ENCODE measurements at places on chromosomes 11 and 22.

- no peak for DNase-seq
Measured at GRCh38 chr11:59778122-59778521, 22.9 kb downstream of the STX3 start.

GRCh38 chr11:112260490-112260889 lies at the start of gene PLET1:
PLET1 (minus strand) TSS chr11:112260860; CDS start chr11:112260589, 271 bp downstream.
- DNase-seq = no peak

DNA sequence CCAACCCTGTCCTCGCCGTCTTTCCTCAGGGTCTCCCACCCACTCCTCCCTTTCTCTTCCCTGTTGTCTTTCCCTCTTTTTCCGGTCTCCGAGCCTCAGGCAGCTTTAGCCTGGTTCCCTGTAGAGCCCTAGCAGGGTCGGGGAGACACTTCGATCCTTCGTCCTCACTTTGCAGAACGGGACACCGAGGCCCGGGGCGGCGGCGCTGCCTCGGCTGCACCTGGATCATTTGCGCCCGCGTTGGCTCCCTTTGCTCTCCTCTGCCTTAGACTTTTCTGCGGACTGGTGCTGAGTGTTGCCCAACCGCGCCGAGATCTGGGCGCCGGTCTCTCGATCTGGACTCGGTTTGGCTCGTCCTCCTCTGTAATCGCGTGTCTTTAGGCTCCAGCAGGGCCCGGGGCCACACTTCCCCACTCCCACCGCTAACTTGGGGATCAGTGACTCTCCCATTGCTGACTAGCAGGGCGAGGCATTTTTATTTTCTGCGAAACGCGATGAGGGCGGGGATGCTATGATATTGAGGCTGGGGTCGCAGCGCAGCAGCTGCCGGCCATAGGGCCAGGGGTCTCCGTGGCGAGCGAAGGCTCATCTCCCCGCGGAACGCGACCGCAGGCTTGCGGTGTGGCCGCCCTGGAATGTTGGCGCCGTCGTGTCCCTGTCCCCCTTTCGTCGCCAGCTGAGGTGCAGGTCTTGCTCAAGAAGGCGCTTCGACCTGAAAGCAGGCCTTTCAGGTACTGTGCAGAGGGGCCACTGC lies 1.6 kb upstream of the E2F8 start:
- no peak for DNase-seq

DNA sequence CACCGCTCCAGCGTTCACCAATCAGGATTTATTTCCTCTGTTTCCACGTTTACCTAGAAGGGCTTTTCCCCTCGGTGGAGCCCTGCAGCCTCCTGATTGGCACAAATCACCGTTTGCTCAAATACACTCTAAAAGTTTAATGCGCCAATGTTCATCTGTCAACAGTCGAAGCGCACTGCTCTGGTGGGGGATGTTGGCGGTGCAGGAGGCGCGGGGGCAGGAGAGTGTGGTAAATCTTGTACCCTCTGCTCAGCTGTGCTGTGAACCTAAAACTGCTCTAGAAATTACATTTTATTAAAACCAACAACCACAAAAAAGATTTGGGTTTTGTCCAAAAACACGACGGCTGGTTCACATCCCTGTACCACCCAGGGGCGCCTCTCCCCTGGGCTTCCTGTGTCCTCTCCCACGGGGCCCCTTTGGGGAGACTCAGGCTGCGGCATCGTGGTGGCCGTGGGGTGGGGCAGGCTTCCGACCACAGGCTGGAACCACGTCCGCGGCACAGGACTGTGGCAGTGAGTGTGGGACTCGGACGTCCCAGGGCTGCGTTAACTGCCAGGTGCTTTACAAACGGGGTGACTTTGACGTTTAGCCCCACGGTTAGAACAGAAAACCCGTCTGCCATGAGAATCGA lies 13.5 kb downstream of the TTLL8 start:
- DNase-seq = no peak

DNA sequence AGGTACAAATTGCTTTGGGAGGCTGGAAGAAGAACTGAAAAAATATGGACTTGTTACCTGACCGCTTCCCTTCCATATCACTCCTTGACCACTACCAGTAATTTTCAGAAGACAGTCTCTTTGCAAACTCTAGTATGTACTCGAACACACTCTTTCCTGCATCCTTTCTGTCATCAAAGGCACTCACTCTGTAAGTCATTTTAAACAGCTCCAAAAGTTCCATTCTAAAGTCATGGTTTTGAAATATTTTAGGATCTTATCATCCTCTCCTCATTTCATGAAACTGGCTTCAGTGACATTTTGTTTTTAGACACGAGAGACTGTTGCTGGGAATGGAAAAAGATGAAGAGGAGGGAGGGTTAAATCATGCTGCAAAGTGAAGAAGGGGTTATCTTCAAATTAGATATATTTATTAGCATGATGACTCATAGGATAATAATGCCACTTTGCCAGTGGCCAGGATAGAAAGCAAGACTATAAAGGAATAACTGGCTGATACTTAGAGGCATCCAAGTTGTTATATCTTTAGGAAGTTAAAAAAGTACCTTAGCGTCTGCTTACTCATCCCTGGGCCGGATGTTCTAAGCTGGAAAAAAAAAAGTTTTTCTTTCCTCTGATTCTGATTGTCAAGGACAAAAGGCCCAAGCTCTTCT lies 549.3 kb downstream of the METTL15 start:
- DNase-seq = no peak

DNA sequence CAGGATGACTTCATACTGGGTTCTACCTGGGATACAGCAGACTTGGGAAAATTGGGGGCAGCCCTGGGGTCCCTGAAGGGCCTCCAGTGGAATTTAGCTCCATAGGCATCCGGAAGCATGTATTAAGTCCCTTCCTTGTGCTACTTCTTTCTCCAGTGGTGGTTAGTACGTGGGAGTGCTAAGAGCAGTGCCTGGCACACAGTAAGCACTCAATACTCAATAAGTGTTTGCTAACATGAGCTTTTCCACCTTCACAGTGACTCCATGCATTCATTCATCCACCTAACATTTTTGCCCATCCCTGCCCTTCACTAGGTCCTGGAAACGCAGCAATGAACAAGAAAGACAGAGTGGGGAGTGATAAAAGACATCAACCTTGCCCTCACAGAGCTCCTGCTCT lies 120.5 kb downstream of the MN1 start:
- no peak for DNase-seq

DNA sequence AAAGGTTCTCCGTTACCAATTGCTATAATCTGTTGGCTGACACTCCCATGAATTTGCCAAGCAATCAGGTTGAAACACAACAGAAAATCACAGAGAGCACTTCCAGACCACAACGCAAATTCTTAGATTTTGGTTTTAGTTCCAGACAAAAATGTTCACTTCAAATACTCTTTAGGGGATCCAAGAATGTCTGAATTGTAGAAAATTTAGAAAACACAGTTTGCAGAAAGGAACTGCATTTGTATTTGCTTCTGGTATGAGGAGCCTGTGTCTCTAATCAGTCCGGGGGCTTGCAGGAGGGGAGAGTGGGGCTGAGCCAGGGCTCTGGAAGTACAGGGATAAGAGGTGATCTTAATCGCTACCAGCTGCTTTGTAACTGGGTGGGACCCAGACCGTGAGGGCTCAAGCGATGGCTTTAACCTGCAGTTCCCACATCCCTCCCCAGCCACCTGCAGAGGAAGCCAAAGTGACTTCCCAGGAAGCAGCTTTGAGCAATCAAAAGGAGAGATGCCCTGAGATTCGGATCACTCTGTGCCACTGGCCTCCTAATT lies 18.7 kb downstream of the SCUBE2 start:
- no peak for DNase-seq

GRCh38 chr11:66951135-66951534 lies 7.0 kb downstream of the PC start:
- DNase-seq = no peak

DNA sequence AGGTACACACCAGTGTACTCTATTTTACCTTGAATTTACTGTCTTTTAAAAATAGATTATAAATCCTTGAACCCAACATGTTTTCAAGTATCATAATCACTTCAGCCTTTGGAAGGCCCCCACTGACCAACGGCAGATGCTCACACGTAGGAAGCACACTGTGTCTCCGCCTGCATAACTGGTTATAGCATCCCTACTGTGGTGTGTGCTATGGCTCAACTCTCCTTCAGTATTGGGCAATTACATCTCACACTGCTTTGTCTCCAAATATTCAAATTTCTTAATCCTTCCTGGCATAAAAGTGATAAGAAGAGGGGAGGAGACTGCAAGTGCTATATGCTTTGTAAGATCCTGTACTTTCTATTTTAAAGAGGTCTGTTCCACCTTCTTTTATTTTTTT lies 165.7 kb downstream of the CADM1 start:
- no peak for DNase-seq

DNA sequence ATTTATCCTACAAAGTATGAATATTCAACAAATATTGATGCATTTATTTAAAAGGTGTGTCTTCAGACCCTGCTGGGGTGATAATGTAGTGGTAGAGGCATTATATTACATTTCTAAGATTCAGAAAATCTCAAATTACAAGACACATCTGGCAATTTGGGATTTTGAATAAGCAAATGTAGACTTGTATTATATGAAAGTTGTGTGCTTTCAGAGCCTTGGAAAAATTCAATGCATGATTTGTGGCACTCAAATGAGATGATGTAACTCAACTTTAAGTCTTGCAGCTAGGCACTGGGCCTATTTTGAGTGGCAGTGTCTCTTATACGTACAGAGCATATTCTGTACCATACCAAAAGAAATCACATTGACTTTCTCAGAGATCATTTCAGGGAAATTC lies 214.4 kb downstream of the ETS1 start:
- DNase-seq = no peak

- no peak for DNase-seq
Measured at GRCh38 chr11:1852877-1853276, at the start of gene LSP1. LSP1 (plus strand) TSS chr11:1853084; CDS start chr11:1853145, 61 bp downstream.

- no peak for DNase-seq
Measured at GRCh38 chr11:129849447-129850130, 33.9 kb downstream of the TMEM45B start.

- DNase-seq = no peak
Measured at GRCh38 chr11:107704451-107704850, 7.4 kb downstream of the SLN start.

GRCh38 chr22:49152127-49152938 lies 675.3 kb downstream of the BRD1 start:
- no peak for DNase-seq

- no peak for DNase-seq
Measured at GRCh38 chr11:18368221-18368620, 26.1 kb upstream of the LDHA start.

DNA sequence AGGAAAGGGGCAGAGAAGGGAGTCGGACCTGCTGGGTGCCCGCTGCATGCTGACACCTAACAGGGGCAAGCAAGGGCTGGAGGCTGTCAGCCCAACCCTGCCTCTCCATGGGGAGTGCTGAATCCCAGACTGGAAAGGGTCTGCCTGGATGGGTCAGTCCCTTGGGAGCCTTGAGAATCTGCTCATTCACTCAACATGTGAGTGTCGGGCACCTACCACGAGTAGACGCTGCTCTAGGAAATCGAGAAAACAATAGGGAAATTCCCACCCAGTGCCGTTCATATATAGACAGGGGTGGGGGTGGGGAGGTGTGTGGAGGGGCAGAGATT lies 4.4 kb upstream of the CTSD start:
- no peak for DNase-seq

DNA sequence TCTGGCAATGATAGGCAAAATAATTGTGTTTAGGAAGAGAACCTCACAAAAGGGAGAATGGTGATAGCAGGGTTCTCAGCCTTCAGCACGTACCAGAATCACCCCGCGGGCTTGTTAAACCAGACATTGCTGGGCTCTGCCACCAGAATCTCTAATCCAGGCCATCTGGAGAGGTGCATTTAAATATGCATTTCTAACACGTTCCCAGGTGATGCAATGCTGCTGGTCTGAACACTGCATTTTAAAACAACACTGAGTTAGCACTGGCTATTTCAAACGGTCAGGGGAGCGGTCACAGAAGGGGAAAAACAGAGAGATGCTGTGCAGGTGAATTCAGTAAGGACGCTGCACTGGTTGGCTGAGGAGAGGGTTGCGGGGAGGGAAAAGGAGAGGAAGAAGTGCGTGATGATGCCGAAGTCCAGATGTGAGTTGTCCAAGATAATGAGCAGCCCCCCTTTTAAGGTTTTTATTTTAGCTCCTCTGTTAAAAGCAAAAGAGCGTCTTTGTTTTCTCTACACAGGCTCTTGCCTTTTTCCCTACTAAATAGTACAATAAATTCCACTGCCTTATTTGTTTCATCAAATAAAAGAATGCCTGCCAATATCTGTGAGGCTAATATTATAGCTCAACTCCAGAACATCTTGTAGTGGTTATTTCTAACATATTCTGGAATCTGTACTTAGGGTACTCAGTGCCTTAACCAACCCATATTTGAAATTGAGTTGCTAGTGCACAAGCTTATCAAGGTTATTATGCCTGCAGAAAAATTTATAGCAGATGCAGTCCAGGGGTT lies 109.6 kb upstream of the POU2AF2 start:
- DNase-seq = no peak

GRCh38 chr11:116454020-116454645 lies 318.7 kb downstream of the BUD13 start:
- no peak for DNase-seq

DNA sequence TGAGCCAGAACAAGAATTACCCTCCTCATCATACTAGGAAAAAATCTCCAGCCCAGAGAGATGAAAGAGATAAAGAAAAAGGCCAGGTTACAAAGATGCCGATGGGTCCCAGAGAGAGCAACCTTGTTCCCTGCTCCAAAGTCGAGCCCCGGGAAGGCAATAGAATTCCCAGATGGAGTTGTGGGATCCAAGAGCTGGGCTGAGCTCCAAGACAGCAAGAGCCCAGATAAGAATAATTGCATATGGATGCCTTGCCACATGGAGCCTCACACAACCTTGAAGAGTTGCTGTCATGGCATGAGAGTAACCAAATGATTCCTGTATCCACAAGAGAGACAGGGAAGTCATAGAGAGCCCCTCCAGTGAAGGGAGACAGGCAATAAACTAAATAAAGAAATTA lies 30.9 kb downstream of the IL10RA start:
- no peak for DNase-seq

DNA sequence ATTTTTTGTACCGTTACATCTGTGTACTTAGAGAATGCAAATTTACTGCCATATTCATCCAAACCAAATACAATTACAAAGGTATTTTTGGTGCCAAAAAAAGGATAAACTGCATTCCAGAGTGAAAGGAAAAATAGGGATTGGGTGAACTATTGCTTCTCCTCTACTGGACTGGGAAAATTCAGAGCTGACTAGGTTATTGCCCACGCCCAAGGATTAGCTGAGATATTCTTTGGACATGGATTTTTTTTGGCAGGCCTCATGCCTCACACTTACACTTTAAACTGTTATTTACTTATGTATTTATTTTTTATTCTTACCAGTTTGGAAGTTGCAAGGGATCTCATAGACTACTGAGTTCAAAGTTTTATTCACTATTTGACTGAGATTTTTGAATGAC lies 76.3 kb upstream of the DDI1 start:
- no peak for DNase-seq

- no peak for DNase-seq
Measured at GRCh38 chr11:121310908-121311307, 18.3 kb downstream of the SC5D start.

GRCh38 chr22:32990187-32990586 lies 68.0 kb downstream of the SYN3 start:
- DNase-seq = no peak

GRCh38 chr22:44213489-44214043 lies 32.8 kb downstream of the PARVG start:
- DNase-seq = no peak

- DNase-seq = no peak
Measured at GRCh38 chr11:120334894-120335462, 1.2 kb upstream of the ARHGEF12 start.
